HT-29 (cell line): ENCODE measurements at places on chromosomes 5 and 9. TPM values are rescaled to one million over a fixed set of nuclear protein-coding genes. Genes with fewer than 3 reads are reported as not detected.

- DNase-seq = no peak
Observed at GRCh38 chr5:122701640-122702523, 73.0 kb upstream of the SNX2 start.

DNA sequence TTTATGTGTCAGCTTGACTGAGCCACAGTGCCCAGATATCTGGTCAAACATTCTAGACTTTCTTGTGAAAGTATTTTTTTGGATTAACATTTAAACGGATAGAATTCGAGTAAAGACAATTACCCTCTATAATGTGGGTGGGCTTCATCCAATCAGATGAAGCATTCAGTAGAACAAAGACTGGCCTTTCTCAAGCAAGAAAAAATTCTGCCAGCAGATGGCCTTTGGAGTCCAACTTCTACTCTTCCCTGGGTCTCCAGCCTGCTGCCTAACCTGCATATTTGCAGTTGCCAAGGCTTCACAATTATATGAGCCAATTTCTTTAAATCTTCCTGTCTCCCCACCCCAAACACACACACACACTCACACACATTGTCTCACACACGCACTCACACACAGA is 86.4 kb downstream of the MED10 start:
- peak; percentile 58 for DNase-seq

GRCh38 chr9:27943501-27943900 is 370.2 kb upstream of the C9orf72 start:
- DNase-seq = no peak

- DNase-seq = no peak
Observed at GRCh38 chr5:5313101-5313635, 109.3 kb upstream of the ICE1 start.

- no peak for DNase-seq
Observed at GRCh38 chr5:58076483-58077257, 383.2 kb downstream of the PLK2 start.

DNA sequence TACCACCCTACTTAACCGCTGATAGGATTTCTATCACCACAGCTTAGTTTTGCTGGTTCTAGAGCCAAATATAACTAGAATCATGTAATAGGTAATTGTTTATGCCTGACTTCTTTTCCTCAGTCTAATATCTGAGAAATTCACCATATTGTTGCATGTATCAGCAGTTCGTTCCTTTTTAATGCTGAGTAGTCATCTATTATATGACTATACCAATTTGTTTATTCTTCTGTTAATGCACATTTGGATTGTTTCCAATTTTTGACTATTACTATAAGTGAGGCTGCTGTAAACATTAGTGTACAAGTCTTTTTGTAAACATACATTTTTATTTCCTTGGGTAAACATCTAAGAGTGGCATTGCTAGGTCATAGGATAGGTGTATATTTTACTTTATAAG is 25.9 kb downstream of the CSNK1G3 start:
- no peak for DNase-seq

GRCh38 chr5:148793261-148793660 is 33.1 kb upstream of the ADRB2 start:
- no peak for DNase-seq

DNA sequence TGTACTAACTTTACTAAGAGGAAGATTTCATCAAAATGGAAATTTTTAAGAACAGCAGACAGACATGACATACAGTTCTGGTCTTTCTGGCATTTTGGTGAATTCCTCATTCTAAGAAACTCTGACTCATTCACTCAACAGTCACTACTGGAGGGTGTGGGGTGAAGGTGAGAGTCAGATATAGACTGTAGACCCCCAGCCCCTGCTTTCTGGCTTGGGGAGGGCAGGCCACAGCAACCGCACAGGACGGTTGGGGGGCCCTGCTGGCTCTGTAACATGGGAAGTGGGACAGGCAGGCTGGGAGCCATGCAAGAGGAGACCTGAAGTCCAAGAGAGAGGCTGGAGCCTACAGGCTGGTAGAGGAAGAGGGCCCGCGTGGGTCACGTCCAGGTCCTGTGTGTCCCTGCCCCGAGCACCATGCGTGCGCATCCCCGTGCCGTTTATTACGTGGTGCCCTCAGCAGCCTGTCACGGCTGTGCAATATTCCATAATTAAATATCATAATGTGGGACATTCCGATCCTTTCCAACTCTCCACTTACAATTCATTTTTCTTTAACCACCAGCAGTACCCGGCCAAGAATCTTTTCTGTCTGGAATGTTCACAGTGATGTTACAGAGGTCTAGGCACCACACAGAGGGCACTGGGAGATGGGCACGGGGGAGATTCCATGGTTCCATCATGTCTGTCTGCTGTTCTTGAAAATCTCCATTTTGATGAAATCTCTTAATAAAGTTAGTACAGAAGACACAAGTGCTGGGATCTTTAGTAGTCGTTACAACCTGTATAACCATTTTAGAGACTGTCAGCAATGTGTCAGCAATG is 75.5 kb downstream of the SEMA4D start:
- DNase-seq = no peak

GRCh38 chr5:179306191-179307012 is 38.9 kb downstream of the ADAMTS2 start:
- DNase-seq = no peak

- DNase-seq = peak; percentile 30
Observed at GRCh38 chr5:56569566-56569965, 245.8 kb upstream of the MAP3K1 start.

DNA sequence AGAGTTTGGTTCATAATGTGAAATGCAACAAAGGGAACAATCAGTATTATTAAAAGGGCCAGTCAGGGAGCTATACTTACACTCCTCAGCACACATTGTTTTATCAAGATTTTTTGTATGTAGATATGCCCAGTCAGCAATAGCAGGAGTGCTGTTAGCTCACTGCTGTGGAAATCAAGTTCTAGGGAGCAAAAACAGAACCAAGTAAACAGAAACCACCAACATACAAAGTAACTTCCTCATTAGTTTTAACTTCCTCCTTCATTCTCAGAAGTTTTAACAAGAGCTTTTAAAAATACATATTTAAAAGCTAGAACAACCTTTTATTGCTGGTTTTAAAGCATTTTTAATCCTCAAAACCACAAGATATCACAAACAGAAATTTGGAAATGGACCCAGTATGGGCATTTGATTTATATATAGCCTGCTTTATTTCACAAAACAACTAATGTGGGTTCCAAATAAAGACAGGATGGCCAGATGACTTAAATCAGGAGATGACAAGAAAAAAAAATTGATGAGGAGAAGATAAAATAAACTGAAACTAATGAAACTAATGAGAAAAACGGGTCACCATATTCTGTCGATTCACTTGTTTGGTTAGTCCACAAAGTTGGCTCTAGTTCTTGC is 178.5 kb downstream of the ADAMTS12 start:
- DNase-seq = no peak

DNA sequence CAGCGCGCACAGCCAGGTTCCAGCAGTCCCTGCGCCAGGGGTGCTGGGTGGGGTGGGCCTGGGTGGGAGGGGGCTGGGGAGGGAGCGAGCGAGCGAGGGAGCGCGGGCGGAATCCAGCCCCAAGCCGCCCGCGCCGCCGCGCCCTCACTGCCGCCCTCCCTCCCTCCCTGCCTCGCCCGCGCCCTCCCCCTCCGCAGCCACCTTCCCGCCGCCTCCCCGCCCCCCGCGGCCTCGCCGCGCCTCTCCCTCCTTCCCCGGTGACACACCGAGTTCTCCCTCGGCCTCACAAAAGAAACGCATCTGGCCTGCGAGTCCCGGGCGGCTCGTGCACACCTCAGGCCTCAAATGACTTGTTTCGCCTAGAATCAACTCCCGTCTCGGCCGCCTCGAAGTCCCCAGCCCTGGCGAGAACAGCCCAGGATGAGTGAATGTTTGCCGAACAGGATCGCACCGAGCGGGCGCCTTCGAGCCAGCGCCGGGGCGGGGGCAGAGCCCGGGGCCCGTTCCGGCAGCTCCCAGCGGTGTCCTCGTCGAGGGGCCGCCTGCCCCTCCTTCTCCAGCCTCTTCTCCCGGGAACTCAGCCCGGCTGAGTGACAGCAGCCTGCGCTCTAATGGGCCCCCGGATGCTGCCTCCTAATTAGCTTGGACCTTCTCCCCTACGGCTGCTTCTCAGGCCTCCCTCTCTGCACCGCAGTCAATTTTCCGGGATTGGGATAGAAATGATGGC is 371 bp upstream of the PITX1 start:
- DNase-seq = peak; percentile 57

DNA sequence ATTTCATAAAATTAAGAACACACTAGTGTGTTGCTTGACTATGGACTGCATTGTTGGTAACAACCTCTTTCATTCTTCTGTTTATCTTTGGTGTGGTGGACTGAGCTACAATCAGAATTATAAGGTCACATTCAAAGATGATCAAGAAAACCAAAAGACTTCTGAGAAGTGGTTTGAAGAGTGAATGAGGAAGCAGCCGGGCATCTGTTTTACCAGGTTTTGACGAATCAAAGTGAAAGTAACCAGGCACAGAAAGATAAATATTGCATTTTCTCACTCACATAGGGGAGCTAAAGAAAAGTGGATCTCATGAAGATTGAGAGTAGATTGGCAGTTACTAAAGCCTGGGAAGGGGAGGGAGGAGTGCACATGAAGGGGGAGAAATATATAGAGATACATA is 589.1 kb downstream of the ZNF608 start:
- DNase-seq = no peak

DNA sequence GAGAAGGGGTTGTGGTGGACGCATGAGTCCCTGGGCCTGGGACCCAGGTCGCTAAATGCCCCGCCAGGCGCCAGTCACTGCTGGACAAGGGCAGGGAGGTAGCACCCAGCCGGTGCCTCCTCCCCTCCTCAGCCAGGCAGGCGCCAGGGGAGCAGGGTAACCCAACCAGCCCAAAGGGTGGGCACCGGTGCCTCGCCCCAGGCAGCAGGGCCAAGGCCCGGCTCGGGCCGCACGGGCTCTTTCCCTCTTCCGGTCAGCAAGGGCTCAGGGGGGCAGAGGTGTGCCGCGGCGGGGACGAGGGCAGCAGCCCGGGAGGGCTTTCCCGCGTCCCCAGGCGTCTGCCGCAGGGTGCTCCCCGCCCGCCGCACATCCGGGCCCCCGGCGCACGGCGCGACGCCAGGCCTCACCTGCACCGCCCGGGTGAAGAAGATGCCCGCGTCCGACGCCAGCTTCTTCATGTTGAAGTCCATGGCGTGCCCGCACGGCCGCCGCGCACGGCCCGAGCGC is 393 bp downstream of the SH3GLB2 start:
- peak; percentile 46 for DNase-seq

DNA sequence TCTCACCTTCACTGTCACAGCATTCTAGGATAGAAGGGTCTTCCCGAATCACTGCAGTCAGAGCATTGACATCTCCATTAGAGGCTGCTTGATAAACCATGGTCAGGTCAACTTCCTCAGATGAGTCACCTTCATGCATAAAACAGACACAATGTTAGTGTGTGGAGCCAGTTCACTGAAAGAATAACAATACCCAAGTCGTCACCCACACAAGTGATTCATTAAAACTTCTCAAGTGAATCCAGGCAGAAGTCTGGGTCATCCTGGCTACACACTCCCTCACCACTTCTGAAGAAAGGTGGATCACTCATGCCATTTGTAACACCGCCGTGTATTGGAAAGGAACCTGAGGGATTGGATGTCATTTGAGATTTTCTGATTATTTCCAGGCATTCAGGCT is 49.6 kb downstream of the ANKRD55 start:
- DNase-seq = no peak

GRCh38 chr9:120555839-120556238 is 24.1 kb downstream of the CDK5RAP2 start:
- DNase-seq = no peak

DNA sequence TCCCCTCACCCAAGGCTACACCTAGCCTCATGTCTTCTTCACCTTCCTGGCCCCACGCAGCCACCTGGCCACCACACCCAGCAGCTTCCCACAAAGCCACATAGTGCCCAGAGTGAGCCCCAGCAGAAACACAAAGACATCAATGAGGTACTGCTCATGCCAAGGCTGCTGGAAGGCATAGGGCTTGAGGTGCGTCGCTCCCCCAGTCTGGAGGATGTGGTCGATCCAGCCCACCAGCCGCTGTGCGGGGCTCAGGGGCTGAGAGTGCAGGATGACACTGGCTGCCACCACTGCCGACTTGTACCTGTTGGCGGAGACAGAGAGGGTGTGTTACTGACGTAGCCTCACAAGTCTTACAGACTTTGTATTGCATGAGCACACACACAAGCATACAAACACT is 15.8 kb upstream of the CAPSL start:
- DNase-seq = no peak

DNA sequence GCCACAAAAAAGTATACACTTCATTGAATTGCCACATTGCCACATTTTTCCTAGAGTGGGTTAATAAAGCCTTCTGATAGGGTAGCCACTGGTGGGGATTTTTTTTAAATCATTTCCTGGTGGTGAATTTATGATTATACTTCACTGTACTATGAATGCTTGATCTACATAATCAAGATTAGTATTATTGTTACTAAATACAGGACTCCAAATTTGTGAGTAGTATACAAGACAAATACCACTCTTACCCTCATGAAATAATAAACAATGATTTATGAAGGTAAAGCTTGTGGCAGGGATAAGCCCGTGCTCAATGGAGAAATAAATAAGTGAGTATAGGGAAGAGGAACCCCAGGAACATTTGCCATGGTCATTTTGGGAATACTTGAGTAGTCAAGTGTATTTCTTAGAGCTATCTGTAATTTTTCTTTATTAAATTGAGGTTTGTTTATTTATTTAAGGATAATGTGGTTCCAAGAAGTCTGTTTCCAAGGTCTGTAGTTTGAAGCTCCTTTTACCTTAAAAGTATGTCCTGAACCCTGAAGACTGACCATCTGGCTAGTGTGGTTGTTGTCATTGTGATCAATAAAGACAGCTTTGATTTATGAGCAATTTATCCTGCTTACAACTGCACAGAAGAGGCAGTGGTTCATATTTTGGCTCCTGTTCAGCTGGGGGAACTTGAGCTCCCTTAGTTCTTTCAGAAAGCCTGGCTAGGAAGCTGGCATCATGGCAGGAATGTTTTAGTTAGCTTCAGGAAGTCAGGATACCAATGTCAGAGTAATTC is 118.6 kb downstream of the ZSWIM6 start:
- no peak for DNase-seq

Gene PRR7
- total RNA-seq = 69.3 and 86.7 TPM in 2 replicates

Gene CCDC192
- not detected in 2 replicates for total RNA-seq

Gene TICAM2
- total RNA-seq = 0.47 TPM in 1 of 2 replicates, not detected in the other

Gene IFNA17
- not detected in 2 replicates for total RNA-seq

Gene LCN12
- 0.58 and 0.94 TPM in 2 replicates for total RNA-seq

Gene QRFP
- not detected in 2 replicates for total RNA-seq

Gene IL13
- not detected in 2 replicates for total RNA-seq

Gene CNTNAP3
- 0.26 TPM in 1 of 2 replicates, not detected in the other for total RNA-seq

Gene TEX48
- not detected in 2 replicates for total RNA-seq
